ENCODE measurements at places on chromosomes 11 and 22. TPM values are rescaled to one million over a fixed set of nuclear protein-coding genes. Genes with fewer than 3 reads are reported as not detected.

The BIRC2 gene
- polyA plus RNA-seq, result 94.7 TPM

The C11orf91 gene
- not detected for polyA plus RNA-seq

The FAM118B gene
- 27.3 TPM for polyA plus RNA-seq

The TMEM126A gene
- polyA plus RNA-seq, result 35.3 TPM

The USP28 gene
- 49.1 TPM for polyA plus RNA-seq

The ANO3 gene
- polyA plus RNA-seq, result 4.2 TPM

The BEST1 gene
- polyA plus RNA-seq, result 4.1 TPM

The DCHS1 gene
- polyA plus RNA-seq, result 33.1 TPM

The OR52E8 gene
- polyA plus RNA-seq, result not detected

The TYR gene
- not detected for polyA plus RNA-seq

The TLCD5 gene
- polyA plus RNA-seq, result 10.2 TPM

The KCTD21 gene
- 7.7 TPM for polyA plus RNA-seq
